ENCODE measurements at places on chromosomes 16 and 17.

- DNase-seq: no peak
Observed at GRCh38 chr17:60354223-60354622, 37.7 kb downstream of the USP32 start.

- no peak for DNase-seq
Observed at GRCh38 chr17:77316191-77316641, 175.4 kb downstream of the SEC14L1 start.

DNA sequence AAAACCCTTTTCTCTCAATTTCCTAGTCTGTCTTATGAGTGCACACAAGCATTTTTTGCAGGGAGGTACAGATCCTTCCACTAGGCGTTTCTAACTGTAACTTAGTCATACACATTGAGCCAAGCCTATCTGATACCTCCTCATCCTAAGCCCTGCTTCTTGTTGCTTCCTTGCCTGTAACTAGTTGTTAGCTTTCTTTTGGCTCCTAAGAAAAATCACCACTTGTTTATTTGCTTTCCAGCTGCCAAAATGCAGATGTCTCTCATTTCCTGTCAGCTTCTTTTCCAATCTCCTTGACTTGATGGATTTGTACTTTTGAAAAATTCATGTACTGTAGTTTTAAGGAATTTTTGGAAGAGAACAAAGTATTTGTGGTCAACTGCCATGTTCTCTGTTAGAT, 73.7 kb downstream of the TNRC6C start:
- DNase-seq: no peak

- no peak for DNase-seq
Observed at GRCh38 chr16:81601008-81601428, 156.4 kb downstream of the CMIP start.

GRCh38 chr16:52929478-52930400, 123.0 kb downstream of the CHD9NB start:
- DNase-seq: no peak

- no peak for DNase-seq
Observed at GRCh38 chr16:56520251-56520577, 390 bp upstream of the BBS2 start.

GRCh38 chr16:16190546-16190945, 32.7 kb downstream of the ABCC6 start:
- no peak for DNase-seq

DNA sequence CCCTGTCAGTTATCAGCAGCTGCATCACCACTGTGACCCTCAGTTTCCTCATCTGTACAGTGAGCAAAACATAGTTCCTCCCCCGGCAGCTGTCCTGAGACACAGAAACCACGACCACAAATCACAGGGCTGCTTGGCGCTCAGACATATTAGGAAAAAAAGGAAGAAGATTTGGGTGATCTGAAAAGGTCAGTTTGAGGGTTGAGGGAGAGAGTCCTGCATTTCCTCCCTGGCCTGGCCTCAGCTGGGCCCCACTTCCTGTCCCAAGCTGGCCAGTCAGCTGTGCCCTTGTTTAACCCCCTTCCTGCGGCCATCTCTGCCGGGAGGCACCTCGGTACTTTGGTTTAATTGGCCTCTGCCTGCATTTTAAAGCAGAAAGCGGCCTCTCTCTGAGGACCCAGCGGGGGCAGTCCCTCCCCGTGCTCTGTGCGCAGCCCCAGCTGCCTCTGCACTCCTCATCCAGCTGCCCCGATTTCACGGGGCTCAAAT, 24.0 kb upstream of the CIBAR2 start:
- DNase-seq: no peak
